LHCN-M2 (cell line): ENCODE measurements at places on chromosomes 1 and 21.

DNA sequence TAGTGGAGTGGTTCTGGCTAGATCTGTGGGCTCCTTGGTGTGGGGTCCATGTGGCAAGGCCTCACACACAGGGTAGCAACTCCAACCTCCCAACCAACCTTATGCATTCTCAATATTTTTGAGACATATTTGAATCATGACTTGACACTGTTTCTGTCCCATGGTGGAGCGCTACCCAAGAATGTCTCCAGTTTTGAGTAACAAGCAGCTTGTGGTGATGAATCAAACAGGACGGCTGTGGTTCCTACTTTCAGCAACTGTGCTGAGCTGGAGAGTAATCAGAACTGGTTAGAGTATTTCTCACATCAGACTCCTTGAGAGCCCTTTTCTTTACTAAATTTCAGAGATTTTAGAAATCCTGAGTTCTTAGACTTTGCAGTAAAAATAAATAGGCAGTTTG is 3.1 kb downstream of the LCE3D start:
- DNase-seq: peak; percentile 82

GRCh38 chr1:64877151-64877550 is 89.2 kb downstream of the JAK1 start:
- no peak for DNase-seq

GRCh38 chr1:27132147-27132546 is 22.8 kb downstream of the SLC9A1 start:
- DNase-seq: no peak

DNA sequence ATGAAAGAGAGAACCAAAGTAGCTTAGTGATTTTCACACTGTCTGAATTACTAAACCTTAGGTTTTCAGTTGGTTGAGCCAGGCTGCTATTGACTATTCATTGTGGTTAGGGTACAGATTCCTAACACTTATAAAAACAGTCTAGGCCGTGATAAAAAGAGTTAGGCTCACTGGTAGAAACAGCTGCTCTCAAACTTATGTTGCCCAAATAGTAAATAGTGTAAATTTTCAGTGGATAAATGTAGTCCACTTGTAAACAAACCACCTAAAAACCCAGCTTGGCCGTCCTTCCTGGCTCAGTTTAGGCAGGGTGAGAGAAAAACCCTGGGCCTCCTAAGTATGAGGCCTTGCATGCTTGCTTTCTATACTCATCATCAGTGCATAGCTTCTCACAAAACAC is 34.9 kb downstream of the ARID1A start:
- peak; percentile 64 for DNase-seq

DNA sequence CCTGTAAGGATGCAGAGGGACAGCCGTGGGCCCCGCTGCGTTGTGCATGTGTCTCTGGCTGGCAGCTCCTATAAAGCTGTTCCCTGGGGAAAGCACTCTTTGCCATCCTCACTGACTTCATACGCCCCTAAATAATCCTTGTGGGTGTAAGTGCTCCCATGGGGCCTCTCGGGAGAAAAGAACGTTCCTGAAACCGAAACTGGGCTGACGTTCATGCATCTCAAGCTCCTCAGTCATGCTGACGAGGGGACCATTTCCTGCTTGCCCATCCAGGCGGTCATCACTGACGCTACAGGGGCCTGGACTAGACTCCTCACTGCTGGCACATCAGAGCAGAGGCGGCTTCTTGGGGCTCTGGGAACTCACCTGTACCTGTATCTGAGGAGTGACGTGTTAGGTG is 73.1 kb upstream of the USP24 start:
- no peak for DNase-seq

DNA sequence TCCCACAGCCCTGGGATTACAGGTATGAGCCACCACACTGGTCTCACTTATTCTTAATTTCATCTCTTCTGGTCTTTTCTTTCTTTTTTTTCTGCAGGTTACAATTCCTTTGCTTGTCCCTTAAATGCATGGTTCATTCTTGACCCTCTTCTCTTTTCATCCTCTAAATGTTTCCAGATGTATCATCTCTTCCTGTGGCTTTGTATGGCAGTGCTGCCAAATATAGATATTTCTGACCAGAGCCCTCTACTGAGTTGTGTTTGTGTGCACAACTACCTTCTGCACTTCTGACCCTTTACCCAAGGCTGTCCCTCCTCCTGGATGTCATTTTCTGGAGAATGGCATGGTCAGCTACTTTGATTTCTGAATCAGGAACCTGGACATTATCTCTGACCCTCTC is 32.5 kb downstream of the OLFML3 start:
- no peak for DNase-seq

DNA sequence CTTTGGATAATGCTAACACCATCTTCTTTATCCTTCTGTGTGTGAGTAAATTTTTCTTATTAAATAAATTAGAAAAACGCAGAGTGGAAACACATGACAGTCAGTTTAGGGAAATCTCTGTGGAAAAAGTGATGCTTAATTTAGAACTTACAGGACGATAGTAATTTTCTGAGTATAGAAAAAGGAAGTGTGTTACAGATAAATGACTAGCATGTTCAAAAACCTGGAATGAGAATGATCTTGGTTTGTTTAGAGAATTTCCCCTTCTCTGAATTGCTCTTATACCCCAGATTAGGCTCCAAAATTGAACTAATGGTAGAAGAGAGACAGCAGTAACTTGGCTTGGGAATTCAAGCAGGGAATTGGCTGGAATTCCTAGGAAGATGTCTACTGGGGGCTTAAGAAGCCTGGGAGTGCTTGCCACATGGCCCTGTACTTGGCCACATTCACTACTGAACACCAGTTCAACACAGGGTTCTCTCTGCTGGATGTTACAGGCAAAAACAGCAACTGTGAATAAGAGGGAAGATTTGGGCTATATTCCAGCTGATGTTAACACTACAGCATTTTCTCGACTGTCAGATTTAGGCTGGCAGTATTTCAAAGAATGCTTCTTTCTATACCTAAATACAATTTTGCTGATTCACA is 1004.2 kb downstream of the TTLL7 start:
- DNase-seq: no peak

- DNase-seq: no peak
These were observed 22.6 kb downstream of the CDC73 start for GRCh38 chr1:193144361-193144938.

DNA sequence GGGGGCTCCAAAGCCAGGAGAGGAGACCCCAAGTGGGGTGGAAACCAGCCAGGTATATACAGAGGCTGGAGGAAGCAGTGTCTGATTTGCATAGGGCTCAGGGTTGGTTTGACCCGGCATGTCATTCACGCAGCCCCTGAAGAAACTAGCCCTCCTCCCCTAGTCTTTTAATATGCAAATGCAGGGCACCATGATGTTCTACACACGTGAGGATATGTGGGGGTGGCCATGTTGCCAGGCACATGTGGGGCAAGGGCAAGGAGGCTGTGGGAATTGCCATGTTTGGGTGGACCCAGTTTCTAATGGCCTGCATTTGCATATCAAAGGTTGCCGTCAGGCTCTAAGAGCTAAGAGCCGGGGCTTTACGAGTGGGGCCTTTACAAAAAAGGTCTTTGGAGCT is 12.0 kb upstream of the RHOU start:
- no peak for DNase-seq

- DNase-seq: no peak
These were observed 36.2 kb downstream of the TP73 start for GRCh38 chr1:3688356-3689137.

DNA sequence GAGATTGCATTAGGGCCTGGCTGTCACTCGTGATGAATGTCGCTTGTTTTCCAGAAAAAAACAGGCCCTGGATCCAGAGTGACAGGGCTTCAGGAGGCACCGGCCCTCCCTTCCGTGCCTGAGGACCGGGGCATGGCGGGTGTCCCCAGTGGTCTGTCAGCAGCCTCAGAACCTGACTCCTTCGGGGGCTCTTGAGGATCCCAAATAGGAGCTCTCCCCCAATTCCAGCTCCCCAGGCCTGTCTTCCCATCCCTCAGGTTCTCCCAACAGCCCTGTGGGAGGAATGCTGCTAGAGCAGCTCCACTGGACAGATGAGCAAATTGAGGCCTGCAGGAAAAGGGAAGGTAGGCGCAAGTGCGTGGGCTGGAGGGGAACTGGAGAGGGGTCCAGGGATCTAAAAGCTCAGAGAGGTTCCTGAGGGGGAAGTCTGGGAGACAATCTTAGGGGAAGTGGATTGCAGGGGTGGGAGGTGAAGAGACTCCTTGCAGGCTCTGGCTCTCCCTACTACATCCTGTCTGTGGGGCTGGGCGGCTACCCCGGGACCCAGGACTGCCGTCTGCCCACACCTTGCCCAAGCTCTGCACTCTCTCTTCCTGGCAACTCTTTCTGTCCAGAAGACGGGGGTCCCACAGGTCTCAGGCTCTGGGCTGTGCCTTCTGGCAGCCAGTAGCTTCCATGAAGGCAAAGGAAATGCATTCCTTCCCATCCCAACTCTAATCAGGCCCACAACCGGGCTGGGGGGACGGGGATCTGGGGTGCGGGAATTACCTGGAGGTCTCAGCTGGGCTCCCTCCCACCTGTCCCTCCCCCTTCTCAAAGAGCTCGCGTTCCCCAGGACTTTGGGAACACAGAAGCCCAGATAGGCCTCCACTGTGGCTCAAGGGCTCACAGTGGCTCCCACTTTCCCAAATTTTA is 105.7 kb upstream of the CASZ1 start:
- no peak for DNase-seq

GRCh38 chr1:161282991-161283390 is 24.4 kb downstream of the PCP4L1 start:
- DNase-seq: no peak

DNA sequence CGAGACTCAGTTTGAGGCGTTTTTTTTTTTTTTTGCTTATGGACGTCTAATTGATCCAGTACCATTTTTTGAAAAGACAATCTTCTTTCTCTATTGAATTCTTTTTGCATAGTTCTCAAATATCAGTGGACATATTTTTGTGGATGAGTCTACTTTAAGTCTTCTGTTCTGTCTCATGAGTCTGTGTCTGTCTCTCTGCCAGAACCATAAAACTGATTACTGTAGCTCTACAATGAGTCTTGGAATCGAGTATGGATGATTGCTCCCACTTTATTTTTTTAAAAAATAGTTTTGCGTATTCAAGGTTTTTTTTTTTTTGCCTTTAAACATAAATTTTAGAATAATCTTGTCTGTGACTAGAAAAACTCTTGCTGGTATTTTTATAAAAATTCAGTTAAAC is 323.5 kb downstream of the ZNF326 start:
- no peak for DNase-seq

DNA sequence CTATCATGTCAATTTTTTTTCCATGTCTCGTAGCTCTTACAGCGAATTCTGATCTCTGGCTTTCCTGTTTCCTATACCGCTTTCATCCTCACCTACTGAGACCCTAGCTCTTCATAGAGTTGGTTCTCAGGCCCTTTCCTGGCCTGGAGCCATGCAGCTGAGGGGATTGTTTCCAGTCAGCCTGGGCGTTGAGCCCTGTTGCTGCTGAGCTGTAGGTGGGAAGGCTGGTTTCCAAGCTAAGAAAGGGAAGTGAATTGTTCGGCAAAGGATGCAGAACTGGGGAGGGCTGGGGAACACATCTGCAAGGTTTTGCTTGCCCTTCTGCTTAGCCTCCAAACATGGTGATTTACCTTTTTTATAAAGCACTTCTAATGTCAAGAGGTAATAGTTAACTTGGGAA is 41.5 kb downstream of the SPATA46 start:
- DNase-seq: no peak

DNA sequence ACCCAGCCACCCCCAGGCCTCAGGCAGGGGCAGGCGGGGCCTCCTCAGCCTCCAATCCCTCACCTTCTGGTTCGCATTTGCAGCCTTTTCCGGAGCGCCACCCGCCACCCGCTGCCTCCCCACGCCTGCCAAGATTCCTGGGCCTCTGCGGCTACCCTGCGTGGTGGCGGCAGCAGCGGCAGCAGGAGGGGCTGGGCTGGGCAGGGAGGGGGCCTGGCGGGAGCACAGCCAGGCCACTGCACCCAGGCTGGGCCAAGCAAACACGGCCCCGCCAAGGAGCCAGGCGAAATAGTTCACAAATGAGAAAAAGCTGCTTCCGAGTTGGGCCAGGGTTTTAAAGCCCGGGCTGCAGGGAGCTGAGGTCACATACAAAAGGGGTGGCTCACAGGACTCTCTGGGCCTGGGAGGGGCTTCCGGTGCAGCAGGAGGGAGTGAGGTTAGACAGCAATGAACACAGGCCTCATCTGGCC is 9.8 kb downstream of the COL8A2 start:
- DNase-seq: no peak

DNA sequence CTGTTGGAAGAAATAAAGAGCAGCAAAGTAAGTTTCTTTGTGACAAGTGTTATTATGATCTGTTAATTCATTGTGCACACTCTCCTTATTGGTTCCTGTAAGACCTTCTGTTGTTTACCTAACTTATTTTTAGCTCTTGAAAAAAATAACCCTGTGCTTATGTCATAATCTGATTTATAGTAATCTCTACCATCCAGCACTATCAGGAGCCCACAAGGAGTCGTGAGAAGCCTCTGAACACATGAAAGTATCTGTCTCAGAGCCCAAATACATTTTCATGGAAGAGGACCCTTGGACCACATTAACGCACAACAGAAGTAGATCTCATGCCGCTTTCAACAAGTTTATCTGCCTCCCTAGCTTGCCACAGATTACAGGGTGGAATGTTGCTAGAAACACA is 45.8 kb downstream of the CENPF start:
- DNase-seq: no peak

DNA sequence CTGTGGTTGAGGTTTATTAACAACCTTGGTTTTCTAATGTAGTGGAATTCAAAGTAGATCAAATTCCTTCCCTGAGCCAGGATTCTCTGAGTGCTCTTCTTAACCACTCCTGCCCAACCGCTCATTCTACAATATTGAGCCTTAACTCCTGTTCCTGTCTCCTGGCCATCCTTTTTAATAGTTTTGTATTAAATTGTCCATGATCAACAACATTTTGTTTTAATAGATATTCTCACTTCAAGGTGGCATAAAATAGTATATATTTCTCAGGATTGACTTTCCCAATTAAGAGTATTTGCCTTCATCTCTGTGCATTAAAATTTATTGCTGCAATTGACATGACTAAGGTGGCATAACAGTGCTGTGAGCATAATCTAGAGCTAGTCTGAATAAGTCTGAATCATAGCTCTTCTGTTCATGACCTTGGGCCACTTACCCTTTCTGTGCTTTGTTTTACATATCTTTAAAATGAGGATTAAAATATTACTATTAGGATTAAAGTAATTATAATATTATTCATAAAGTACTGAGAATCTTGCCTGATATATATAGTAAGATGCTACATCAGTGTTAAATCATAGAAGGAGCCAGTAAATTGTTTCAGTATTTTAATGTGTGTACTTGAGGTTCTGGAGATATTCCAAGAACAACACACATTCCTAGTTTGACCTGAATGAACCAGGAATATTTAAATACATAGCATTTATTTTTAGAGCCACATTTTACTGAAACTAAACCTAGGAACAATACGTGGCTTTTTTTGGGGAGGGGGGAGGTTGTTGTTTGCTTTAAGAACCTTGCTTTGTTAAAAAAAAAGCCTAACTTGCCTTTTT is 76.4 kb downstream of the ADGRL2 start:
- DNase-seq: peak; percentile 1
